ENCODE measurements at places on chromosomes 16 and 17. TPM values are rescaled to one million over a fixed set of nuclear protein-coding genes. Genes with fewer than 3 reads are reported as not detected.

The ITGA2B gene
- total RNA-seq = 0.37 TPM

The KCNH6 gene
- not detected for total RNA-seq

The CNGB1 gene
- total RNA-seq = 0.14 TPM

The HEATR9 gene
- not detected for total RNA-seq

The C17orf107 gene
- 1.7 TPM for total RNA-seq

The HCRT gene
- not detected for total RNA-seq

The IGFBP4 gene
- total RNA-seq = 18.4 TPM
